ENCODE measurements at places on chromosomes 13 and 19.

GRCh38 chr13:40345654-40346372, 320.6 kb downstream of the FOXO1 start:
- no peak for DNase-seq

GRCh38 chr19:33443638-33444561, 70.4 kb downstream of the CEBPG start:
- no peak for DNase-seq

DNA sequence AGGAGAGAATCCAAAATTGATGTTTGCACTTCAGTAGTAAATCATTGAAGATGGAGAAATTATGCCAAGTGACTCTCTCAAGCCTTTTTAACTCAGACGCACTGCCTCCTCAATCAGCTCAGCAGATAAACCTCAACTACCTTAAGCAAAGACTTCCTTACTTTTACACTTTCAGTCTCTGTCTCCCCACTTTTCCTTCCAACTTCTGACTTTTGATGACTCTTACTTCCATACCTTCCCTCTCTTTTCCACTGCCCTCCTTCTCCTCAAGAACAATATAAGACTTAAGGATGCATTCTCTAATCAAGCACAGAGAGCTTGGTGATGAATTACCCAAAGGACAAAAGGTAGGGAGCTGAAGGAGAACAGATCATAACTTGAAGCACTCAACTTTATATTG, 4.8 kb upstream of the DACH1 start:
- DNase-seq = no peak

- DNase-seq = no peak
Measured at GRCh38 chr19:50266041-50266440, 62.6 kb downstream of the MYH14 start.

DNA sequence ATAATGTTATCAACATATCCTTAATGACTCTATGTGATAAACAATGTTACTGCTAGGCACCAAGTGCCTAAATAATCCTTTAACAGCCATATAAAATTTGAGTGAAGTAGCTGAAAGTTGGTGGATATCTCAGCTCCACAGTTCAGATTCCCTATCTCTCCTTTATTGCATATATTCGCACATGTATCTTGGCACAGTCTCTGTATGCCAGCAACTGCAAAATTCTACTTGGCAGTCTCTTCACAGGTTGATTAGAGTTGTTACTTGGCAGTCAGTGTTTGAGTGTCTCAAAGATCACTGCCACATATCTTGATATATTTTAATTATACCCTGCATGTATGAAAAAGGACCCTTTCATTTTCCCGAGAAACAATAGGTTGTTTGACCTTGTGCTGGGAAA, 879.3 kb downstream of the OLFM4 start:
- no peak for DNase-seq

DNA sequence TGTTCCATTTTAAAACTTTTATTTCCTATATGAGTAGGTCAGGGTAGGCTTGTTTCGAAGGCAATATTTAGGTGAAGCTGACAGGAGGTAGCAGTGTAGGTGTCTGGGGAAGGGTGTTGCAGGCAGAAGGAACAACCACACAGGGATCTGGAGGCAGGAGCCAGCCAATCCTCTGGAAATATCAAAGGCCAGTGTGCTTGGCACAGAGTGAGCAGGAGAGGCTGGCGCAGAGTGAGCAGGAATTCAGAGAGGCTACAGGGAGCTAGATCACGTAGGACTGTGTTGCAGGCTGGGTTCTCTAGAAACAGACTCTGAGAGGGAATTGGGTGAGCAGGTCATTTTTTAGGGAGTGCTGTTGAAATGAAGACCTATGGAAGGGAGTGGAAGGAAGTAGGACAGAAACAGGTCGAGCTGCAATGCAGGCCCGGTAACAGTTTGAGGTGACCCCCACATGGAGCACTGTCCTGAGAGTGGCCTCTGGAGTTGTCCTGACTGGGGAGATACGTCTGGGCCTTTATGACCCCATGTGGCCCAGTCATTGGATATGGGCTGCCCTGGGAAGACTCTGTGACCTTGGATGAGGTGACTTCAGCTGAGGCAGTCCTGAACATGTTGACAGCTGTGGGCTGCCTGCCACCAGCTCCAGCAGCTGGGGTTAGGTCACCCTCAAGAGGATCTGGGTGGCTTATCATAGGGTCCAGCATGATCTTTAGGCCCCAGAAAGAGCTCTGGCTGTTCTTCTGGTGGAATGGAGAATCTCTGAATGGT, 51.7 kb downstream of the ERCC5 start:
- no peak for DNase-seq

DNA sequence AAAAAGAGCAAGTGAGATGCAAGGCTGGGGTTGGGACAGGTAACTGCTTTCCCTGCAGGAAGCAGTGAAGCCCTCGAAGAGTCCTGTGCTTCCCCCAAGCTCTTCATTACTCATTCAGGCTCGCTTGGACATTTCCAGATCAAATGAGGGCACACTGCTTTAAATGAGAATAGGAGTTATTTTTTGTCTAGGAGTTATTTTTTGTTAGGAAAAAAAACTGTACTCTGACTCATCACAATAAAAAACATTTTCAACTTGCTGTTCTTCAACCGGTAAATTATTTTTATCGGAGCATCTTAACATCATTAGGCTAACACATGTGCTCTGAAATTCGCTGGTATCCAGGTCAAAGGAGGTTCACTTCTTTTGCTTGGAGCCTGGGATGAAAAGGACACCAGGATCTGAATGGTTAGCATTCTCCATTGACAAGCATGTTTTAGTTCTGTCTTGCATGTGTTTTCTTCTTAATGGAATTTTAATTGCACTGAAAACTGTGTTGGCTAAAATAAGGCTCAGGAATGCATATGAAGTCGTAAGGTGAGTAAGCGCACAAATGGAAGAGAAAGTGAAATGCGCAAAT, 80.7 kb upstream of the STK24 start:
- DNase-seq = no peak

Data from activated CD8-positive, alpha-beta memory T cell treated with anti-CD3 and anti-CD28 coated beads for 24 hours (primary cell).